Suppressor macrophage (primary cell): ENCODE measurements at places on chromosomes 16 and 17.

DNA sequence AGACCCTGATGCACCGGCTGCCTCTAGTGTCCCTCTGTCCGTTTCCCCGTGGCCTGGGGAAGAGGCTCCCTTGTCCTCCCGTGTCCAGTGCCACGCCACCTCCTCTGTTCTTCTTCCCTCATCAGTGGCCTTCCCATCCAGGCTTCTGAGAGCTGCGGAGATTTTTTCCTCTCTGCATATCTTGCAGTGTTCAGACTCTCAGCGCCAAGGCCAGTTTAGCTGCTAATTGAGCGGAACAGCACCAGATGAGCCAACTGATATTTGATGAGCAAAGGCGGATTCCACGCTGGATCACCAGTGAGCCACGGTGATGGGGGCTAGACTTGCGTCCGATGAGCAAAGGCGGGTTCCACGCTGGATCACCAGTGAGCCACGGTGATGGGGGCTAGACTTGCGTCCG is 257.6 kb downstream of the FOXL1 start:
- no peak for DNase-seq

DNA sequence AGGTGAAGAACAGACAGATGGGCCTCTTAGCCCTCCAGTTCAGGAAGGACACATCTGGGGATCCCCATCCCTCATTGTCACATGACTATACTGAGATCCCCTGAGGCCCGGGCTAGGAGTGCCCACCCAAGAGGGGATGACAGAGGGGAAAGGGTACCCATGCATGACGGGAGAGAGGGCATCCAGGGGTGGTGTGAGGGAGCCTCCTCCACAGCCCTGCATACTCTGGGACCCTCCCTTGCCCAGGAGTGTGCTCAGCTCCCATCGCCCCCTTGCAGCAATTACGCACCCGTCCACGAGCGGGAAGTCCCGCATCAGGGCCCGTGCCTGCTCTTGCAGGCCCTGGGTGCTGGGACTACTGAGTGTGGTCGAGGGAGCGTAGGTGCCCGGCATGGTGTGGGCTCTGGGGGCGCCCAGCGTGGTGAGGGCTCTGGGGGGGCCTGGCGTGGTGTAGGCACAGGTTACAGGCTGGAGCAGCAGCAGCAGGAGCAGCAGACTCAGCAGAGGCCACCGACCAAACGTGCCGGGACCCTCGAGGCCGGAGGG is 6.5 kb downstream of the DPEP2 start:
- DNase-seq, result no peak

DNA sequence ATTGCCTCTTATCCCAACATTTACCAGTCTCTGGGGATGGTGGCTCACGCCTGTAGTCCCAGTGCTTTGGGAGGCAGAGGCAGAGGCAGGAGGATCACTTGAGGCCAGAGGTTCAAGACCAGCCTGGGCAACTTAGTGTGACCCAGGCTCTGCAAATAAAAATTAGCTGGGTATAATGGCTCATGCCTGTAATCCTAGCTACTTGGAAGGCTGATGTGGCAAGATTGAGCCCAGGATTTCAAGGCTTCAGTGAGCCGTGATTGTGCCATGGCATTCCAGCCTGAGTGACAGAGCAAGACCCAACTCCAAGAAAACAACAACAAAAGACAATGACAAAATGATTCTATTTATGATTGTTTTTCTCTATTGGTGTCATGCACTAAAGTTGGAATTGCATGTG is 244.9 kb downstream of the RBFOX1 start:
- DNase-seq, result no peak

GRCh38 chr17:62819511-62820221 is 11.6 kb upstream of the MARCHF10 start:
- DNase-seq, result no peak

- DNase-seq, result no peak
Measured at GRCh38 chr16:87490096-87490798, 2.6 kb downstream of the ZCCHC14 start.

GRCh38 chr16:979859-980594 is 1.5 kb upstream of the SOX8 start:
- no peak for DNase-seq

DNA sequence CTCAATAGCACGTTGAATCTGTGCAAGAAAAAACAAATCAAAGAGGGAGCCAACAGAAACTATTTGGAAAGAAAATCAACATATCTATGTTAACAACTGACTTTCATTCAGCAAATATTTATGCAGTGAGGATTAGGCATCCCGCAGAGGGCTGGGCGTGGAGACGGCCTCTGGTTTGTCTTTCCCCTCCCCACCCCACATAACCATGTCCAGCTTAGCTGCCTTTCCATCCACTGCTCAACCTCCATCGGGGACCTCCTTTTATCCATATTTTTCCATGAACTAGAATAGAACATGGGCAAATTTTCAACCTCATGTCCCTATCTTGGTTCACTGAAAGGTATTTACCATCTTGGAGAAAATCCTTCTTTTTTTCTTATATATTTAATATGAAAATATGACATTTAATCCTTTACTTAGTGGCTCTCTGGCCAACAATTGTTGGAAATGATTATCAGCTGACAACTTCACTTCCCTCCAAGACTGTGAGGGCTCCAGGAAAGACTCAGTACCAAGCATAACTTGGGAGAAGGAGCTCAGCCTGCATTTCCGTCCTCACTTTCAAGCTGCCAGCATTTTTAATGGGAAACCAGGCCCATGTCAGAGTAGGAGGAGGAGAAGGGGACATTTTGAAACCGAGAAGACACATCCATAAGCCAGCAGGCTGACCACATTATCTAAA is 462.6 kb upstream of the MAF start:
- no peak for DNase-seq

DNA sequence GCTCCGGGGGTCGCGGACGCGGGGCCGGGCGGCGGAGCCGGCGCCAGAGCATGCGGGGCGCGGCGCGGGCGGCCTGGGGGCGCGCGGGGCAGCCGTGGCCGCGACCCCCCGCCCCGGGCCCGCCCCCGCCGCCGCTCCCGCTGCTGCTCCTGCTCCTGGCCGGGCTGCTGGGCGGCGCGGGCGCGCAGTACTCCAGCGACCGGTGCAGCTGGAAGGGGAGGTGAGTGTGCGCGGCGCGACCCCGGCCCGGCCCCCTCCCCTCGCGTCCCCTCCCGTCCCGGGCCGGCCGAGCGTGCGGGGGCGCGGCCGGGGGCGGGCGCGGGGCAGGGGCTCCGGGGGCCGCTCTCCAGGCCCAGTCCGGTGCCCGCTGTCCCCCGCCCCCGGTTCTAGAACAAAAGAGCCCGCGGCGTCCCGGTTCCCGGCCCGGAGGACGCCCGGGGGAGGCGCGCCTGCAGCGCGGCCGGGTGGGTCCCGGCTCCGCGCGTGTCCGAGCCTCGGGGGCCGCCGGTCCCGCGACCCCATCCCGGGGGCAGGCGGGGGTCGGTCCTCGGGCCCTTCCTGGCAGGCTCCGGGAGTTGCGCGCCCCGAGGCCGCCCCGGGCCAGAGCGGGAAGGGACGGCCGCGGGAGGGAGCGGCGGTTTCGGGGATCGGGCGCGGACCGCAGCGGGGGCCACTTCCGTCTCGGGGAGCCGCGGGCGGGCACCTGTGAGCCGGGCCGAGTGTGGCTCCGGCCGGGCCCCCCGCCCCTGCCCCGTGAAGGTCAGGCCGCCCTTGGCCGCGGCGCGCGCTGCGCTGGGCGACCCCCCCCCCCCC is 563 bp downstream of the METRNL start:
- DNase-seq, result peak; percentile 75

DNA sequence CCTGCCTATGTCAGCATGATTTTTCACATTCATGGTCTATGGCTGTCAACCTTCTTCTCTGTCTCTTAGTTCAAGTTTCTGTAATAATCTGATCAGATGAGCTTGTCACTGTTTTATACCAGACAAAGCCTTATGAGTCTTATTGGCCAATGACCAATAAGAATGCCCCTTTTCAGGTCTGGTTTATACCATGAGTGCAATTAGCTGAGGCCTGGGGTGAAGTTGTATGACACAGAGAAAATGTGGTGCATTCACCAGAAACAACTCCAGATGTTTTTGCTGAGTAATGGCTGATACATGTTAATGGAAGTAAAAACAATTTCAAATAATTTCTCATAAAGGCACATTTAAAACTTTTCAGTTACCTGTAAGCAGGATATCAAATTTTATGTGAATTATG is 218.6 kb upstream of the CDH8 start:
- DNase-seq, result no peak

DNA sequence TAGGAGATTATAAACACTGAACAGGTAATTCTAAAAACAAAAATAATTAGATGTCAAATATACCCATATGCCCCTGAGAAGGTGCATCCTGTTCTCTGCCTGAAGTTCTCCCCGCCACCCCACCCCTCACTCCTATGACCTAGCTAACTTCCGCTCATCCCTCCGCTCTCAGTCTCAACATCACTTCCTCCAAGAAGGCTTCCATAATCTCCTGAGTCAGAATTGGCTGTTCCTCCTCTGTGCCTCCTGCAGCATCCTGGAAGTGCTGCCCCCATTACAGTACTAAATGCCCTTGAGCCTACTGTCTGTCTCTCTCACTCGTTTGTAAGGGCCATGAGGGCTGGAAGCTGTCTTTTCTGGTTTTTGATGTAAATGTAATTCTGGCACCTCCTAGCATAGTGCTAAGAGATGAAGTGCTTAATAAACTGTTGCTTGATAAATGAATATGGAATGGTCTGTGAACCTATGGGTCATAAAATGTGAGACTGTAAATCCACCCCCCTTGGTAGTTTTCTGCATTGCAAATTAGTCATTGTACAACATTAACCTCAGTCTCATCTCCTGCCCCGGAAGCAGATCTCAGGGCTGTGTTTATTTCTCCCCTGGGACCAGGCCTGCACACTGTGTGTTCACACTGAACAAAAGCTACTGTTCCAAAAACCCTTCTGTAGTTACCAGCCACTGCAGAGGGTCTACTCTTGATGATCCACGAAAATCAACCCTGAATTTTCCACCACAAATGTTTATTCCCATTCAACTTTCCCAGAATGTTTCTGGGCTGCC is 3.9 kb upstream of the MYO1D start:
- no peak for DNase-seq

DNA sequence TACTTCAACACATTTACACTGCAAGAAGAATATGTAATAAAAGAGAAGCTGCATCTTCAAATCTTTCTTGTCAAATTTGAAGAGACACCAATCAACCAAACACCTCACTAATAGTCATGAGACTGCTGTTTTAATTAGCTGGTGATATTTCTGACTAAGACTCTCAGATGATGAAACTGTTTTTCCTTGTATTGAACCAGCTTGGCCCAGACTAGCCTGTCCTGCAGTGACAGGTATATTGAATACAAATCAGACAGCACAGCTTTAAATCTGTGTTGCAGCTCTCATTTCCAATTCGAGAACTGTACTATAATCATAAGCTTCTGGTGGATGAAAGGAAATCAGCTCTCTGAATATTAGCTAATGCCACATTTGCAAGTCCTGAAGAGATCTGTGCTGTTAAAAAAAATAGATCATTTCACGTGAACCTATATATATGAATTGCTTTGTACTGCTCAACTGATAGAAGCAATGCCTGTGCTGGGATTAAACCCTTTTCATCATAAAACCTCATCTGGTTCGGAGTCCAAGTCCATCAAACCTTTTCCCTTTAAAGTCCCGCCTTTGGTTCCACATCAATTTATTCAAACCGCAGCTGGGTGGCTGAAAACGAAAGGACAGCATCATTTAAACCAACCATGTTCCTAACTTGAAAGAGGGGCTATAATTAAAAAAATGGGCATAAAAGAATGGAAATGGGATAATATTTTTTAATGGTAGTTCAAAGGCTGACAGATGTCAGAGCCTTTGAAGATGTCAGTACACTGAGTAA is 306.2 kb downstream of the CEP112 start:
- no peak for DNase-seq

- peak; percentile 93 for DNase-seq
Measured at GRCh38 chr16:84599521-84600202, 18.2 kb downstream of the COTL1 start.

- no peak for DNase-seq
Measured at GRCh38 chr16:88503771-88504488, 50.9 kb downstream of the ZFPM1 start.

DNA sequence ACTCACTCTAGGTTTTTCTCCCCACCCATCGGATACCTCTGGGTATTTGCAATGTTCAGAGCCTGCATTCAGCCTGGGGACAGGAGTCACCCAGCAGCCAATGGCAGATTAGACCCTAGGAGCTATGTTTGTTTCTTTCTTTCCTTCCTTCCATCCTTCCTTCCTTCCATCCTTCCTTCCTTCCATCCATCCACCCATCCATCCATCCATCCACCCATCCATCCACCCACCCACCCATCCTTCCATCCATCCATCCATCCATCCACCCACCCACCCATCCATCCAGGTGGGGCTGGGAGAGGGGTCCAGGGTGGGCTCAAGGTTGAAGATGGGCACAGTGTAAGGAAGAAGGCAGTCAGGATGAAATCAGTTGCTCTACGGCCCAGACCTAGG is 39.9 kb downstream of the TIMM22 start:
- DNase-seq, result no peak
